Esophagus squamous epithelium (tissue), 5 donors: ENCODE measurements at places on chromosomes 1 and 21.

DNA sequence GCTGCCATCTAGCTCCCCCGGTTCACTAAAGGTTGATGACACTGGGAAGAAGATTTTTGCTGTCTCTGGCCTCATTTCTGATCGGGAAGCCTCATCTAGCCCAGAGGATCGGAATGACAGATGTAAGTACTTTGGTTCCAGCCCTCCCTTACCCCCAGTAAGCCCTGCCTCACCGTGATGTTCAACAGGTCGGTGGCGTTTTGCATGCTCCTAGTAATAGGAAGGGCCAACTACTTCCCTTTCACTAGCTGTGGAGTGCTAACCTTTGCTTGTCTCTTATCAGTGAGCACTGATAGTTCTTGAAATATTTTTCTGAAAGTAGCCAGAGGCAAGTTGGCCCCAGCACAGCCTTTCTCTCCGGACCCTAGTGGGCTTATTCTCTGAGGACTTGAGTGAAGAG is 7.5 kb downstream of the RNF220 start:
- no peak for DNase-seq

- DNase-seq: no peak
Measured at GRCh38 chr1:180928331-180929230, 15.9 kb downstream of the KIAA1614 start.

DNA sequence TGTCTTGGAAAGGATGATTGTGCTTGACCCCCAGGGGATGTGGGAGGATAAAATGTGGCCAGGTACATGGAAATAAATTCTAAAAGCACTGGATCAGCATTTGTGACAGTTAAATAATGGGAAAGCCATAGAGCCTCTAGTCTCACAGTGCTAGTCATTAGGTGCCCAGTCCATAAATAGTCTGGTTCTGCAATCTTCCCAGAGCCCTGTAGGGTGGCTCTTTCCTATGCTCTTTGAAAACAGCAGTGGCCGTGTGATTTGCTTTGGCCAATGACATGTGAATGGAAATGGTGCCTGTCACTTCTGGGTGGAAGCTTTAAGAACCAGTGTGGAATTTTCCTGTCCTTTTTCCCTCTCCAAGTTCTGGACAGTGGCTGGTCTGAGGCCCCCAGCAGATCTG is 113.2 kb downstream of the TRABD2B start:
- DNase-seq: no peak

GRCh38 chr1:15804060-15804459 is 3.4 kb downstream of the UQCRHL start:
- no peak for DNase-seq

GRCh38 chr1:215887627-215888026 is 320.5 kb downstream of the KCTD3 start:
- DNase-seq: no peak

DNA sequence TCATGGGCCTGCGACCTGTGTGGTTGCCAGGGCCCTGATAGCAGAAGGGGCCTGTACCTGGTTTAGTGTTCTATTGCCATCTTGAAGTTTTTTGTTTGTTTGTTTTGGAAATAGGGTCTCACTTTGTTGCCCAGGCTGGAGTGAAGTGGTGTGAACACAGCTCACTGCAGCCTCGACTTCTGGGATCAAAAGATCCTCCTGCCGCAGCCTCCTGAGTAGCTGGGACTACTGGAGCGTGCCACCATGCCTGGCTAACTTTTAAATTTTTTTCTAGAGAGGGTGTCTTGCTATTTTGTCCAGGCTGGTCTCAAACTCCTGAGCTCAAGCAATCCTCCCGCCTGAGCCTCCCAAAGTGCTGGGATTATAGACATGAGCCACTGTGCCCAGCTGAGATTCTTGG is 72.9 kb downstream of the UBE2T start:
- DNase-seq: no peak

- no peak for DNase-seq
Measured at GRCh38 chr1:92705446-92705845, 79.5 kb downstream of the EVI5 start.

DNA sequence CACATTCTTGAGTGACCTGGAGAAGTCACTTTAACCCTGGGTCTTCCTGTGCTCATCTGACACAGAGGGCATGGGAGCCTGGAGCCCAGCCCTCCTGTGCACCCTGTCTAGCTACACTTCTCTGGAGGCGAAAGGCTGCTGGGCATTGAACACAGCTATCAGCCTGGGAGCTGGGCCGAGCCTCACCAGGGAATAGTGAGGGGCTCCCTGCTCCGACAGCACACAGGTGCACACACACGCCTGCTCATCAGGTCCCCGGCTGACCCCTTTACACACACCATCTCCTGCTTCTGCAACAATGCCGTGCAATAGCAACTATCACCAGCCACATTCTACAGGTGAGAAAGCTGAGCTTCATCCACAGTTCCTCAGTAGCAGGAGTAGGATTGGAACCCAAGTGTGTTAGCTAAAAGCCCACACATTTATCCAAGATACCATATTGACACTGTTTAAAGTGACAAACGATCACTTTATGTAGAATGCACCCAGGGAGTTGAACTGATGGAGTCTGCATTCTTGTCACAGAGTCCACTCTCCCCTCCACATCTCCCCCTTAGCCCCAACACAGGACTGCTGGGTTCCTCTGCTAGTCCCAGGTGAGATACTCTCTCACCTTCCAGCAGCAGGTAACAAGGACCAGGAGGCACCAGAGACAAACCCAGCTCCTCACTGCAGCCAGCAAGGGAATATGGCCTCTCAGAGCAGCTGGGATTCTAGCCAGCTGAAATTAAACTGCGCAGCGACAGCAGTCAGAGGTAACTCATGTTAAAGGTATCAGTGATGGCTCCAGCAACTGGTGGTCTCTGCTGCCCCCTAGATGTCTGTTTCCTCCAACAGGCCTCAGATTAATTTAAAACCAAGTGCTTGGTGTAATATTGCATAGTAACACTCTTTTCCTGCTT is 18.3 kb upstream of the CAPN8 start:
- no peak for DNase-seq

DNA sequence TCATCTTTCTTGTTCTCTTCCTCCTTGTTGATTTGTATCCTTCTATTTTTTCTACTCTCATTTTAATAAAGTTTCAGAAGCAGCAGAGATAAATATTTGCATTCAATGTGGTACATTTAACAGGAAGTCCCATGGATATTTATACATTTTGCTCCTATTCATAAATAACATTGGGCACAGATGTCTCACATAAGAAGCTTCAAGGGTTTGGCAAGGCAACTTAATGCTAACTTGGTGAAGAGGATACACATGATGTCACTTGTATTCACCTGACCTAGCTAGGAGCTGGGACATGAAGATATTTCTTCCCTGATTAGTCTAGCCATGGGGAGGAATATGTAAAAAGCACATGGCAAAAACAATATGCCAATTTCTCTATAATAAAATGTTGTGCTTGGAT is 65.1 kb upstream of the DUSP10 start:
- DNase-seq: no peak

DNA sequence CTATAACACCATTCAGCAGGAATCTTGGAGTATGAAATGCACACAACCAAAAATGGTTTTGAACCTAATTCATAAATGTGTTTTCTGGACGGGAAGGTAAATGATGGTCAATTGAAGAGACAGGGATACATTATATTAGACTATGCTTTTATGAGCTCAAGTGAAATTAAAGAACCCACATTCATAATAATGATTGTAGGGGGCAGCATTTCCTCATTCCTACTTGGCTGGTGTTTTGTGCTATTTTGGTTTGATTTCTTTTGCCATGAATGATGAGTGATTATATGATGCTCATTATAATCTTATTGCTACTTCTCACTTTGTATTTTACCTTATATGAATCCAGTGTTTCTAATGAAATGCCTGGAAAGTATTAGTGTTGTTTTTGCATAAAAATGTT is 372 bp downstream of the OR2L3 start:
- DNase-seq: no peak

DNA sequence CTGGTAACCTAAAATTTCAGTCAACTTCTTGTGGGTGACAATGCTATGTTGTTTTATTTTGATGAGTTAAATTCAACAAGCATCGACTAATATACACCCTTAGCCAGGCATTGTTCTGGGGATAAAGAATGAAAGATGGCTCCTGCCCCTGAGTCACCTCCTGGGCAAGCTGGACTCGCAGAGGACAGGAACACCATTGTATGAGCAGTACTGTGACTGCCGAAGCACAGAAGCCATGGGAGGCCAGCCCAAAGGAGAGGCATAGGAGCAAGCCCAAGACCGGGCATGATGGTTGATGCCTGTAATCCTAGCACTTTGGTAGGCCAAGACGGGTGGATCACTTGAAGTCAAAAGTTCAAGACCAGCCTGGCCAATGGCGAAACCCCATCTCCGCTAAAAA is 555.2 kb downstream of the OMA1 start:
- DNase-seq: no peak

DNA sequence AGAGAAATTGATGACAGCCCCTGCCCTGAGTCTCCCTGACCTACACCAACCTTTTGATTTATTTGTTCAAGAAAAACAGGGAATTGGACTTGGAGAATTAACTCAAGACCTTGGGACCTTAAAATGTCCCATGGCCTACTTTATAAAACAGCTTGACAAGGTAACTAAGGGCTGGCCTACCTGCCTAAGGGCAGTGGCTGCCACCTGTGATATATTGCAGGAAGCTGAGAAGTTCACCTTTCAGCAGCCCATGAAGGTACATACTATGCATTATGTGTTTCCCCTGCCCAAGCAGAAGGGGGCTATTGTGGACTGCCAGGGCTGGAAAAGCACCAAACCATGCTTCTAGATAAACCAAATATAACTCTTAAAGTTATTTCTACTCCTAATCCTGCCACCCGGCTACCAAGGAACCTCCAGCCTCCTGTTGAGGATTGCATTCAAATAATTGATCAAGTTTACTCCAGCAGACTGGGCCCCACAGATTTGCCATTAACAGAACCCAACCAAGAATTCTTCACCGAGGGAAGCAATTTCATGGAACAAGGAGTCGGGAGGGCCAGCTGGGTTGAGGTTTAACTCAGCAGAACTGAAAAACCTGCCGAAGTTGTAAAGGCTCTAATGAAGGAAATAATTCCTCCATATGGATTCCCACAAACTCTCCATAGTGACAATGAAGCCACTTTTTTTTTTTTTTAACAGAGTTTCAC is 28.2 kb downstream of the LACTBL1 start:
- DNase-seq: no peak

DNA sequence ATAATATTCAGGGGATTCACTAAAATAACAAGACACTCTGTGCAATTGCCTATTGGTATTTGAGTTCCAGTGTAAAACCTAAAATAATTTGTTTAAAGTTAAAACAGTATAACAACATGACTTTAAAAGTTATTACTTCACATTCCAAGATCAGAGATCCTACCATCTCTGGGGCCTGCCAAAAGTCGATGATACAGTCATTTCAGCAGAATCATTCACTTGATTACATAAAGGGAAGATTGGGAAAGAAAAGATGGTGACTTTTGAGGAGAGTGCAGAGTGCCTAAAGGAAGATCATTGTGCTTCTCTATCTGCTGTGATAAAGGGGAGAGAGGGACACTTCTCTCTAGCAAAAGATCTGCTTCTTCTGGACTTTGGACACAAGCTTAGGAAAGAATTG is 784.4 kb upstream of the ADGRL4 start:
- no peak for DNase-seq

GRCh38 chr1:110262846-110263631 is 52.9 kb downstream of the KCNC4 start:
- DNase-seq: no peak

- no peak for DNase-seq
Measured at GRCh38 chr1:243394601-243395464, 139.0 kb downstream of the SDCCAG8 start.

- no peak for DNase-seq
Measured at GRCh38 chr1:208007938-208008342, 97.0 kb upstream of the CD34 start.

DNA sequence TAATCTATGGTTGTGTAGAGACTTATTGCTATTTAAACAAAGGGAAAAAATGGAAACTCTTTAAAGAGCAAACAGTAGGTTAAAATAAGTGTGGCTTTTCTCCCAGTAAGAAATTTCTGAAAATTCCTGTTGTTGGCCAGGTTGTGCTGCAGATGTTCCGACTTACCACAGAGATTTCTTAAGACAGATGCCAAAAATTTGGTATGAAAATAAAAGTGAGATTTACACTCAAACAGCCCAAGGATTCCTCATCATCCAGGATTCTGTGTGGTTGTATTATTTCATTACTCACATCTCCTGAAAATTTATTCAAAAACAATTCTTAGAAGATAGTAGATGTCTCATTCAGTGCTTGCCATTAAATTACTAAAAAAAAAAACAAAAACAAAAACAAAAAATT is 296.7 kb upstream of the PTBP2 start:
- DNase-seq: no peak

- DNase-seq: no peak
Measured at GRCh38 chr21:43767498-43767983, 8.6 kb downstream of the CSTB start.

GRCh38 chr1:224851210-224851847 is 78.1 kb upstream of the DNAH14 start:
- no peak for DNase-seq

DNA sequence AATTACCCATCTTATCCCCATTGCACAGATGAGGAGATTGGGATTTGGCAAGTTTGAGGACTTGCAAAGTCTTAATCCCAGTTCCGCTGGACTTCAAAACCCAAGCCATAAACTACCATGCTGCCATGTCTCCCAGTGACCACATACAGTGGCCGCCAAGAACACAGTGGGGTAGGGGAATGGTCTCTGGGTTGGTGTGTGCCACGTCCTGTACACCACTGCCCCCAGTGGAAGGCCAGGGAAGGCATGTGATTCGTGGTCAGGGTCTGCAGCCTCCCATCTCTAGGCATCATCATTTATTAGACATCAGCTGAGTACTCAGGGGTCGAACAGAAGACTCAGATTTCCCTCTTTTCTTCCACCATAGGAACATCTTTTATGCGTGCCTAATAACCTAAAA is 76.0 kb downstream of the MAN1C1 start:
- no peak for DNase-seq
